SK-N-MC (cell line): ENCODE measurements at places on chromosomes 2 and 18.

GRCh38 chr2:85511008-85511811 is 27.8 kb upstream of the MAT2A start:
- no peak for DNase-seq

DNA sequence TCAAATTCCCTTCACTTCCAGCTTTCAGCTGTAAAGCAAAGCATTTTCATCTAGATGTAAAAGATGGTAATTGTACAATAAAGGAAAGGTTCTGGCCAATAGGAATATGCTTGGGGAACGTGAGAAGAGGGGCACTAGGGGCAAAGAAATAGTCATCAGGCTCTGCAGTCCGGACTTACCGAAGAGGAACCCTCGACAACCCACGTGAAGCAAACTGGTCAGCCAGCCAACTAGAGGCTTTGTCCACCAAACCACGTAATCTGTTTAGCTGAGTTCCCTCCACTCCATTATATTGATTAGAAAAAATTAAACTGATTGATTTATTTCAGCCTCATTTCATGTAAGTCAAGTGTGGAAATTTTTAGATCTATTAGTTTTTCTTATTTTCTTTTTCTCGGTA is 300.4 kb upstream of the FANCL start:
- no peak for DNase-seq

DNA sequence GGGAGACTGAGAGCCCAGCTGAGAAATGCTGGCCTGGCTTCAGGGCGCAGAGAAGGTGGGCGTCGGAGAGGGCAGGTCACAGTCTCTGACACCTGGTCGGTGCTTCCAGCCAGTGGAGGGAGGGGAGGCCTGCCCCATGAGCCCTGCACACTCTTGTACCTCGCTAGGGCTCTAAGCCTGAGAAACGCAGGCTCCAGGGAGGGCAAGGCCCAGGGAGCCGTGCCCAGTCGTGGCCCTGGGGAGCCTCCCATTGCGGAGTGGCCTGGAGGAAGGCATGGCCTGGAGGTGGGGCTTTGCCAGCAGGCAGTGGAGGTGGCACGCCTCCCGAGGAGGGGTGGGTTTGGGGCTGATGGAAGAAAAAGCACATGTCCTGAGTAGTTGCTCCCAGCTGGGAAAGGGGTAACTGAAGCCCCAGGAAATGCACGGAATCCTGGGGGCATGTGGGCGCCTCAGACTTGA is 39.0 kb downstream of the MTERF4 start:
- DNase-seq, result no peak

GRCh38 chr2:53715568-53715967 is 52.0 kb upstream of the CHAC2 start:
- DNase-seq, result no peak

GRCh38 chr18:62682371-62682770 is 33.0 kb upstream of the PHLPP1 start:
- peak; percentile 18 for DNase-seq

- no peak for DNase-seq
These were observed 5.9 kb upstream of the NARS1 start for GRCh38 chr18:57627488-57627887.

DNA sequence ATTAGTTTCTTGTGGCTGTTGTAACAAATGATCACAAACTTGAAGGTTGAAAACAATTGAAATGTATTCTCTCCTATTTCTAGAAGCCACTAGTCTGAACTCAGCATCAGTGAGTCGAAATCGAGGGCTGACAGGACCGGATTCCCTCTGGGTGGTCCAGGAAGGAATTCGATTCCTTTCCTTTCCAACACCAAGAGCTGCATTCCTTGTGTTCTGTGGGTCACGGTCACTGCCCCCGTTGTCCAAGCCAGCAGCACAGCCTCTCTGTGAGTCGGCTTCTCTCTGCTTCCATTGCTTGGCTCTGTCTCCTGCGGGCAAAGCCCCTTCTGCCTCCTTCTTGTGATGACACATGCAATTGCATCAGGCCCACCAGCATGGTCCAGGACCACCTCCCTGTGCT is 67.3 kb downstream of the SMIM21 start:
- DNase-seq, result no peak

- no peak for DNase-seq
These were observed 405.3 kb upstream of the GALNT5 start for GRCh38 chr2:156852210-156852609.

- no peak for DNase-seq
These were observed 608.1 kb downstream of the LRP1B start for GRCh38 chr2:141522702-141523101.

- no peak for DNase-seq
These were observed 69.0 kb downstream of the CTAGE1 start for GRCh38 chr18:22348521-22349316.

DNA sequence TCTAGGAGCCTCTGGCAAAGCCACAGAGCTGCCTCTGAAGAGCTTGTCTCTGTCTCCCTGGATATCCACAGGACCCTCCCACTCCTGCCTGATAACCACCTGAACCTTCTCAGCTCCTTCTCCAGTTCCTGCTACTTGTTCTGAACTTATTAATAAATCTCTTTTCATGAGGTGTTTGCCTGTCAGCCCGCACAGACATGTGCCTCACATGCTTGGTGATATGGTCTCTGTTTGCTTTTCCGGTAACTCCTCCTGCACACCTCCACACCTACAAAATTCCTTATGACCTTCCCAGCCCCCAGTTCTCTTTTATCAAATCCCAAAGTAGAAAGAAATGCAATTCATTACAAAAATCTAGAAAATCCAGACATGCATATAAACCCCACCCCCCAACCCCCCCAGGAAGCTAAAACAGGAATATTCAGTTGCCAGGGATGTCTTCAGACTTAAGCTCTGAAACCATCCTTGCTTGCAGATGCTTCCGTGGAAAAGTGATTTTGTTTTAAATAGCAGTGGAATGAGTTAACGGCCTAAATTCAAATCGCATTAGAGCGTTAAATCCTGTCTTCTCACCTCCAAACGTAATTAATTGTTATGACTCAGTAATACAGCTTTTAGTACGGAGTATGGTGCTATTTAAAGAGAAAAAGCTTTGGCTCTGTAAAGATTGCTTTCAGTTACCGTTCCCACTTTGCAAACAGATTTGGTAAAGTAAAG is 2.1 kb upstream of the PID1 start:
- DNase-seq, result no peak

DNA sequence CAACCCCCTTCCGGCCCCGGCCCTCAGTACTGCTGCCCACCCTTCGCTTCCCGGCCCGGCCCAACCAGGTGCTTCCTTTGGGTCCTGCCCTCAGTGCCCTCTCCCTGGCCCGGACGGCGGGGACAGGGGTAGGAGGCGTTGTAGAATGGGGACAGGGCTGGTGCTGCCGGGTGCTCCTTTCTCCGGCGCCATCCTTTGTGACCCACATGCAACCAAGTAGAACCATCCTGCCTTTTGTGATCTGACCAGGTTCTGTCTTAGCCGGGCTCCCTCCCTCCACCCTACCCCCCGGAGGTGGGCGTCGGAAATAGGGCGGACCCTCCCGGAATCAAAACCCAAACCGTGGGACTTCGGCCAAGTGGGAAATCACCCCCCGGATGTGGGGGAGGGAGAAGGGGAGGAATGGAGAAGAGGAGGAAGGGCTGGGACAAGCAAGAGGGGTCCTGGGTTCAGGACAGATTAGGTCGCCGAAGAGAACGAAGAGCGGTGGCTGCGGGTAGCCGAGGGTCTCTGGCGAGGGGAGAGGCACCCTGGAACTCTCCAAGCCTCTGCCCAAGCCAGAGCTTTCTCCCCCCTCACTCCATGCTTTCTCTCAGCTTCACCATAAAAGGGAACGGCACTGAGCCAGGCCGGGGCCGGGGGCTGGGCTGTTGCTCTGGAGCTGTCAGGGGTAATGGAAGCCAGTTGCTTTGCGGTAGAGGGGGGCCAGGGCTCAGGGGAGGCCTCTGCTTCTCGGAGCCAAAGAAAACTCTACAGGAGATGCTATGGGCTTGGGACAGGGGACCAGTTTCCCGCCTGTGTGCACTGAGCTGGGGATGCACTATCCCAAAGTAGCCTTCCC is 756 bp upstream of the OST4 start:
- DNase-seq, result no peak

DNA sequence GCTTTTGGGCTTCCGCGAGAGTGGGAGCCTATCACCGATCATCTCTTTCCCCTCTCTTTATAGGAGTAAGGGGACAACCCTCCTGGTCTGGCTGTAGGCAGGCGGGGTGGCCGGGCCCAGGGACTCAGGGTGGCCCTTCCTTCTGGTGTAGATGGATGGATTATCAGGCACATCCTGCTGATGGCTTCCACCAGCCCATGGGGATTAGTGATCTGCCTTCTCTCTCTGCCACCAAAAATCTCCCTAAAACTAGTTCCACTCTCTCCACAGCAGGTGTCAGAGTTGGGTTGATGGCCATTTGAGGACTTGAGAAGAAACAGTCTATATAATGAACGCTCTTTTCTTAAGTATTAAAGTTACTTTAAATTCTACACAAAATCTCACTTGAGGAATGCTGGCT is 37.4 kb downstream of the NCK2 start:
- no peak for DNase-seq

GRCh38 chr18:68263481-68263880 is 451.4 kb downstream of the TMX3 start:
- no peak for DNase-seq

- DNase-seq, result no peak
These were observed 1018.4 kb upstream of the ACVR2A start for GRCh38 chr2:146826388-146826787.

GRCh38 chr2:233264667-233265066 is 13.2 kb downstream of the ATG16L1 start:
- DNase-seq, result no peak

DNA sequence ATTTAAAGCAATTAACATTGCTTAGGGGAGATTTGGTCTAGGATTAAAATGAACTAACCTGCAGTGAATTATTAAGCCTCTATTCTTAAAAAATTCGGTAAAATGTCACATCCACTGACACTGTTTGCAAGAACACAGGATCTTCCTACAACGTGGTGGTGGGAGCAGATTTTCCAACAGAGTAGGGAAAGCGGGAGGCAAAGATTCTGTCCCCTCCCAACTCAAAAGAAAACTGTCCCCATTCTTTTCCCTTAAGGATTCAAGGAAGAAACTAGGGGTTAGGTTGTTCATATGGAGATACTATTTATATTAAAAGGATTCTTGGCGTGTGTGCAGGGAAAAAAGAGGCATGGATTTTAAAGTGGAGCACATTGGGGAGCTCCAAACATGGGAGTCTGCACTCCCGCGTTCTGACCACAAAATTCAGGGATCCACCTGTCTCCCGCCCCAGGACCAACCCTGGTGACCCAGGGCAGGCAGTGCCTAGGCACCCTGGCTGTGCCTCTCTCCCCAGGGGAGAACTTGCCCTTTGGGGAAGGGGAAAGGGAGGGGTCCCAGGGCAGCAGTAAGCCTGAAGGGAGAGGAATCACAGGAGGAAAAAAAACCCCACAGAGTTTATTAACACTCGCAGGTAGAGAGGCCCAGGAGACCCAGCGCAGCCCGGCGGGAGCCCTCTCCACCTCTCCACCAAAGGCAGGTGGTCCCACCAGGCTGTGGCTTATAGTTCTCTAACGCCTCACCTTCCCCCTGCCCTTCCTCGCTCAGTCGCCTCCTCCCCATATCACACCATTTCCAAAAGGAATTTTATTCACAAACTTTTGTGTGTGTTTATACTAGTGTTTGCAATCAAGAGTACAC is 2.3 kb downstream of the PTGR3 start:
- no peak for DNase-seq

DNA sequence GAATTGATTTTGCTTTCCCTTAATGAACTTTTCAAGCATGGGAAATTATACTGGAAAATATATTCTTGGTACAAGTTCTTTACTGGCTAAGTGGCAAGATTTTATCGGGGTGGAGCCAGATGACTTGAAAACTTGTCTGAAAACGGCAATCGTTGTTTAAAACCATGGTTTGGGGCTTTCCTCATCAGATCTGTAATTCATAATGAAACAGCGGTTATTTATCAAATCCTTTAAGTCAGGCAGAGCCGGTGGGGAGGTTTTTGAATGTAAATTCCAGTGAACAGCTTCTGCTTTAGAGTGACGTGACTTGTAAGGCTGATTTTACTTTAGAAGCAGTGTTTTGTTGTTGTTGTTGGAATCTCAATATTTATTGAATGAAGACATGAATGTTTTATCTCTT is 2.6 kb downstream of the SEC11C start:
- DNase-seq, result no peak

DNA sequence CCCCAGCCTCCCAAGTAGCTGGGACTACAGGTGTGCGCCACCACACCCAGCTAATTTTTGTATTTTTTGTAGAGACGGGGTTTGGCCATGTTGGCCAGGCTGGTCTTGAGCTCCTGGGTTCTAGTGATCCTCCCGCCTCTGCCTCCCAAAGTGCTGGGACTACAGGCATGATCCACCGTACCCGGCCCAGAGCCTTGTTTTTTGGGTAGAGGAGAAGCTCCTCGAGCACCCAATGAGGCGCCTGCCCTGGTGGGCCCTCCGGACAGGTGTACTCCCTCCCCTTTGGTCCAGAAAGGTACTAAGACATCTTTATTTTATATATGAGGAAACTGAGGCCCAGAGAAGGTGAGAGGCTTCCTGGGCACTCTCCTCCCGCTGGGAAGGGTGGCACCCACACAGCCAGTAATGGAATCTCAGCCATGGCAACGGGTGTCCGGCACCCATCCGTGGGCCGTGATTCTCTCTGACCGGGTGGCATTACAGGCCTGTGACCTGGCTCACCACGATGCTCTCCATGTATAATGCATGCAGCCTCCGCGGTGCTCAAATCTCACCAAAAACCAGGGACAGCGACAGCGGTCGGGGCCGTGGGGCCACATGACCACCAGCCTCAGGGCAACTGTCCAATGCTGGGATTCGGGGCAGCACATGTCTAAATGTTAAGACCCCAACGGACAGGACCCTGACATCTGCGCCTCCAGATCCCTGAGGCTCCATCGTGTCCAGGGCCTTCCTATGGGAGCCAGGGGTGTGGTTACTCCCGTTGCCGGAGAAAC is 16.8 kb upstream of the KLHL30 start:
- DNase-seq, result no peak

- DNase-seq, result no peak
These were observed 20.7 kb downstream of the BMP10 start for GRCh38 chr2:68850524-68850923.

GRCh38 chr2:202786842-202787241 is 84.7 kb downstream of the ICA1L start:
- no peak for DNase-seq

- DNase-seq, result no peak
These were observed 19.8 kb upstream of the PLEK start for GRCh38 chr2:68345129-68345875.

DNA sequence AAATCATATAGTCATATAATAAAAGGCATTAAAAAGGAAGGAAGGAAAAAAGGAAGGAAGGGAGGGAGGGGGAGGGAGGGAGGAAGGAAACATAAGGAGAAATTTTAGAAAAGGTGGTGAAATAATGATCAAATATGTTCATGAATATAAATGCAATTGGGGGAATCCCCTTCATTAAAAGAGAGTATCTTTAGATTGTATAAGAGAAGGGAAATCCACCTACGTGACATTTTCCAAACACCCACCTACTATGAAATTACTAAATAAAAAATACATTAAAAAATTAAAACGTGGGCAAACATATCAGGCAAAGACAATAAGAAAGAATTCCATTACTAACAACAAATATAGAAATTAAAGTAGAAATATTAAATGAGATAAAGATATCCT is 203.4 kb upstream of the PARD3B start:
- no peak for DNase-seq
